COLO829 (cell line): ENCODE measurements at places on chromosomes 4 and X.

- DNase-seq = peak; percentile 0
Measured at GRCh38 chrX:88612870-88613329, 134.1 kb upstream of the CPXCR1 start.

- no peak for DNase-seq
Measured at GRCh38 chr4:163587867-163588266, 93.4 kb downstream of the TMA16 start.

GRCh38 chr4:73856518-73856917, 3.4 kb downstream of the PF4V1 start:
- DNase-seq = no peak

DNA sequence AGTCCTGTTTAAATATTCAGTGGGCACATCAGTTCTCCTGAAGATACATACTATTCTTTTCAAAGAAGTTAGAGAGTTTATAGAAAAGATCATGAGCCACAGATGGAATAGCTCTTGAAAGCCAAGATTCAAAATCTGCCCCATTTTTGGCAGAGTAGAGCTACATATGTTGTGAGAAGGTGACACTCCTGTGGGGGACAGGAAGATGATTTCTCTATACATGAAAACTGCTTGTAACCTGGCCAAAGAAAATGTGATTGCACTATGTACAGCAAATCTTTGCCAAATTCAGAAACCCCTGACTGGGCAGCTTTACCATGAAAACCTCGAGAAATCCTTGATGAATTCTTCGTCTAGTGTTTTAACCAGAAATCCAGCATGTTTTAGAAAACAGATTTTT, 44.9 kb downstream of the GPM6A start:
- DNase-seq = no peak

DNA sequence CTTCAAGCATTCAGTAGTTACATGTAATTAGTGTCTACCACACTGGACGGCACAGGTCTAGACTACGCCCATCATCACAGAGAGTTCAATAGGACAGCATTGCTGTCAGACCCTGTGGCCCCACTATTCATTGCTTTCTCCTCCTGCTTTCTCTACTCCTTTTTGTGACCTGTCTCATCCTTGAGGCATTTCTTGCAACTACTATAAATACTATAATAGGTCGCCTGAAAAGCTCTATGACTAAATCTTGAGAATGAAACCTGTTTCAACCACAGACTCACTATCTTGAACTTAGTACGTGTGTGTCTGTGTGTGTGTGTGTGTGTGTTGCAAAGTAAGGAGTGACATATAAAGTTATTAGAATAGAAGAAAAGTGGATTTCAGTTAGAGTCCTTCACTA, 252.9 kb upstream of the KLF3 start:
- DNase-seq = no peak

- DNase-seq = no peak
Measured at GRCh38 chrX:136488706-136489105, 959 bp downstream of the BRS3 start.

DNA sequence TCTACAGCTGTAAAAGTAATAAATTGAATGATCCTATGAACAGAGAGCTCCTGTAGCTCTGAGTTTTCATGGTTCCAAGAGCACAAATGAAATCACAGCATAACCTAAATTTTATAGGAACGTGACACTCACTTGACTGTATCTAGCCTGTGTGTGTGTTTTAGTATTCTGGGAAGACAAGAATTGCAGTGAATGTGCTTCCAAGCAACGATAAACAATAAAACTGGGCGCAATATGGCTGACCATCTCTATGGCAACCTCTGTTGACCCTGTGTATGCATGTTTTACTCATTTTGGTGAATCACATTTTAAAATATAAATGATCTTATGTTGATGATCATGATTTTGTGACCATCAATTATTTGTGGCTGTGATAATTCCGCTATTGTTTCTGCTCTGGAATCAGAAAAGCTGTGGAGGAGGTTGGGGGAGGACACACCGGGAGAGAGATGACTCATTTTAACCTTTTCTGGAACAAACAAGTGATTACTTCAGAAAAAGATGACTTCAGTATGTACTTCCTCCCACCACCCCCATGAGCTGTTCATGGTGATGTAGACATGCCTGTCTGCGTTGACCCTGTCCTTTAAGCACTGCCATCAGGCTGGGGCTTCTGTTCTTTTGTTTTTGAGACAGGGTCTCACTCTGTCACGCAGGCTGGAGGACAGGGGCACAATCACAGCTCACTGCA, 31.8 kb downstream of the USP11 start:
- peak; percentile 85 for DNase-seq

DNA sequence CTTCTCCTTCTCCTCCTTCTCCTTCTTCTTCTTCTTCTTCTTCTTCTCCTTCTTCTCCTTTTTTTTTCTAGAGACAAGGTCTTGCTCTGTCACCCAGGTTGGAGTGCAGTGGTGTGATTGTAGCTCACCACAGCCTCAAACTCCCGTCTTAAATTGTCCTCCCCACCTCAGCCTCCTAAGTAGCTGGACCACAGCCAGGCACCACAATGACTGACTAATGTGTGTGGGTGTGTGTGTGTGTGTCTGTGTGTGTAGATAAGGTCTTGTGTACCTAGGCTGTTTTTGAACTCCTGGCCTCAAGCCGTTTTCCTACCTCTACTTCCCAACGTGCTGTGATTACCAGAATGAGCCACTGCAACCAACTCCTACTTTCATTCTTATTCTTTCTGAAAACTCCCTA, 390.9 kb downstream of the ADAM29 start:
- no peak for DNase-seq

- DNase-seq = no peak
Measured at GRCh38 chr4:98199247-98199646, 56.0 kb upstream of the STPG2 start.

GRCh38 chrX:41233988-41234387, 100.0 kb upstream of the DDX3X start:
- DNase-seq = no peak

GRCh38 chrX:101668143-101668542, 8.5 kb upstream of the ARMCX2 start:
- DNase-seq = no peak

GRCh38 chr4:6391186-6391851, 81.1 kb downstream of the PPP2R2C start:
- no peak for DNase-seq

DNA sequence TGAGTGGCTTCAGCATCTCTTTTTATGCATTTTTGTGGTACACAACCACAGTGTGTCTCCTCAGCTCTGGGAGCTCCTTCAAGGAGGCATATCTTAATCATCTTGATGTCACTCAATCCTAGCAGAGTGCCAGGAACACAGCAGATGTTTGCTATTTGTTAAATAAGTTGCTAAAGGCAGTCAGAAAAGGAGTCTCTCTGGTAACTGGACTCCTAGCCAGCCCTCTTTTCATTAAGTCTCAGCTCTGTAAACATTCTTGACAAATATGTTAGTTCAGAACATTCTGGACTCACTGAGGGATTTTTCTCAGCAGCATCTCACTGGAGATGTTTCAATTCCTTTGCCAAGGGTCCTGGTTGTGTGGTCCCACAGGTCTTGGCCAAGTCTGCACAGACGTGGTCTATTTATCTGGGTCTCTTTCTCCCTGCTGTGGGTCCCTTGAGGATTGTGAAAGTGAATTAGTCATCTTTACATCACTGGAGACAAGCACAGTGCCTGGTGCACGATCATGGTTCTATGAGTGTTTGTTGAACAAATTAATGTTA, 20.3 kb upstream of the FAM9C start:
- no peak for DNase-seq

GRCh38 chr4:10006231-10006600, 15.1 kb downstream of the SLC2A9 start:
- peak; percentile 63 for DNase-seq

- peak; percentile 12 for DNase-seq
Measured at GRCh38 chr4:70902577-70903290, 565 bp downstream of the MOB1B start.

DNA sequence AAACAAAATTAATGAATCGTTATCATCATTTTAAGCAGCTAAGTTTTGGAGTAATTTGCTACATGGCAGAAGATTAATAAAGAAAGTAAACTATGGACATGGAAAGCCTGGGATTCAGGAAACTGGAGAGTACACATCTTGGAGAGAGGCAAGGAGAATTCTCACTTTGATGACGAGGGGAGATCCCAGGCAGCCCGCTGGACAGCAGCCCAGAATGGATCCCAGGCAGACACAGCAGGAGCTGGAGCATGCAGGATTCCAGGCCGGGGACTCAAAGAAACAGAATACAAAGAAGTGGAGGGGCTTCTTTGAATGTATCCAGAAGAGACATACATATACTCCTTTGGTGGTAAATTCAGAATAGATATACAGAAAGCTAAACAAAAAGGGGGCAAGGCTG, 118.0 kb upstream of the ATP6AP2 start:
- no peak for DNase-seq
